Activated CD4-positive, alpha-beta T cell treated with anti-CD3 and anti-CD28 coated beads, Interleukin-2, amount 10 ng/mL, durations not matched to agents 7 days and 5 days (primary cell): ENCODE measurements at places on chromosomes 7 and 10. TPM values are rescaled to one million over a fixed set of nuclear protein-coding genes. Genes with fewer than 3 reads are reported as not detected.

Gene MGMT
- 19.3 TPM for total RNA-seq

Gene FXYD4
- total RNA-seq = not detected

DNA sequence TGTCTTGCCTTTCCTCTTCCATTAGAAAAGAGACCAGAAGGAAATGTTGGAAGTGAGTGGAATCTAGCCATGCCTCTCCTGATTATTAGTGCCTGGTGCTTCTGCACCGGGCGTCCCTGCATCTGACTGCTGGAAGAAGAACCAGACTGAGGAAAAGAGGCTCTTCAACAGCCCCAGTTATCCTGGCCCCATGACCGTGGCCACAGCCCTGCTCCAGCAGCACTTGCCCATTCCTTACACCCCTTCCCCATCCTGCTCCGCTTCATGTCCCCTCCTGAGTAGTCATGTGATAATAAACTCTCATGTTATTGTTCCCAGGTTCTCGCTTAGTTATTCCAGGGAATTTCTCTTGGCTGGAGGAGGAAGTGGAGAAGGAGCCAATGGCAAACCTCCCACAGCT lies 4.2 kb downstream of the TMEM176A start:
- no peak overlapping the region for H3K4me3 ChIP-seq
- H3K27me3 ChIP-seq = peaks cover 49% of the 10 kb centered on the region
- peaks cover 6% of the 10 kb centered on the region for H3K4me1 ChIP-seq
- no peak for DNase-seq

DNA sequence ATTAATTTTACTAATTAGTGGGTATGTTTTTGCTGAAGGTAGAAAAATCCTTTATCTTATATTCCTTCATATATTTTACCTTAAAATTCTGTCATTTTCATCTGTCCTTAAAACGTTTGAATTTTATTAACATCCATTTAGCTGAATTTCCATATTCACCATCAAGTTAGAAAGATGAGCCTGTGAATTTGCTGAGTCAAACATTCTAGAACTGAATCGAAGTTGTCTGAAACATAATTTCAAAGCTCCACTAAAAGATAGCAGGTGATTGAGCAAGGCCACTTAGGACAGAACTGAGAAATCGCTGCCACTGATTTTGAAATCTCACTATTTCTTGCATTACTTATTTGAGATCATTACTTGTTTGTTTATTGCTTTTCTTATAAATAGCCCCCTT lies 17.5 kb downstream of the HGF start:
- no peak overlapping the region for H3K27ac ChIP-seq
- H3K36me3 ChIP-seq = no peaks in the 10 kb centered on the region
- H3K4me1 ChIP-seq = no peaks in the 10 kb centered on the region
- DNase-seq = no peak
- no peaks in the 10 kb centered on the region for H3K27me3 ChIP-seq
- H3K4me3 ChIP-seq = no peak overlapping the region

Gene MOGAT3
- total RNA-seq = not detected

DNA sequence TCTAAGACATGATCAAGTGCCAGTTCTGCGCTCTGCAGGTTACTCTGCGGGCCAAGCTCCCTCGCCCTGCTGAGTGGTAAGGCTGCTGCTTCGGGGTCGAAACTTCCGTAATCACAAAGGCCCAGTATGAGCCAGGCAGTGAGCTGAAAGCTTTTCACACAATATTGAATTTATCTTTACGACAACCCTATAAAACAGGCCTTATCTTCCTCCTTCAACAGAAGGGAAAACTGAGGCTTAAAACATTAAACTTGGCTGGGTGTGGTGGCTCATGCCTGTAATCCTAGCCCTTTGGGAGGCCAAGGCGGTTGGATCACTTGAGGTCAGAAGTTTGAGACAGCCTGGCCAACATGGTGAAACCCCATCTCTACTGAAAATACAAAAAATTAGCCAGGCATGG lies 83.3 kb downstream of the FAM107B start:
- H3K36me3 ChIP-seq = no peaks in the 10 kb centered on the region
- H3K4me1 ChIP-seq = peaks cover 15% of the 10 kb centered on the region
- H3K27ac ChIP-seq = no peak overlapping the region
- DNase-seq = no peak
- no peak overlapping the region for H3K4me3 ChIP-seq

Gene BAZ1B
- total RNA-seq = 96.5 TPM
